ENCODE measurements at places on chromosomes 1 and 21.

GRCh38 chr1:43520100-43520778, 10.4 kb upstream of the PTPRF start:
- DNase-seq = peak; percentile 42

DNA sequence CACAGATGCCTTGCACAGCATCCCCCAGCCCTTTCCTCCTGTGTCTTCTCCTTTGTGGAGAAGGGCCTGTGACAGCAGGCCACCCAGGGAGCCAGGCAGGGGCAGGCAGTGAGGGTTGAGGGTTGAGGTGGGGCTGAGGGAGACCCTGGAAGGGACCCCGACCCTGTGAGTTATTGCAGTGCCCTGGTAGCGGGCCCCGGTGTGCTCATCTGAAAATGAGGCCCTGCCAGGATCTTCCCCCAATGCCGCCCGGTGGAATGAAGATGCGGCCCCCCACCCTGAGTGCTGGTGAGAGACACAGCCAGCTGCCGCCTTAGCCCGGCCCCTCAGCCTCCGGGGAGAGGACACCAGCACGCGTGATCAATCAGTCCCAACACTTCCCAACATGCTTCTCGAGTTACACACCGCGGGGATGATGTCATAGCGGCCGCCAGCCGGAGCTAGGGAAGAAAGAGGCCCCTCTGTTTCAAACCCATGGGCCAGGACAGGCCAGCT, 36.2 kb upstream of the ACTRT2 start:
- no peak for DNase-seq

GRCh38 chr1:206556750-206557635, 49.7 kb downstream of the RASSF5 start:
- DNase-seq = no peak

GRCh38 chr1:50527249-50527986, 104.2 kb upstream of the DMRTA2 start:
- no peak for DNase-seq
